ENCODE measurements at places on chromosomes 1 and 21.

GRCh38 chr1:175579956-175580750 lies 163.2 kb downstream of the TNR start:
- no peak for DNase-seq

- DNase-seq = no peak
These were observed 44.9 kb upstream of the EPHA8 start for GRCh38 chr1:22518379-22518778.

- no peak for DNase-seq
These were observed 107.0 kb upstream of the CASZ1 start for GRCh38 chr1:10903421-10903820.

DNA sequence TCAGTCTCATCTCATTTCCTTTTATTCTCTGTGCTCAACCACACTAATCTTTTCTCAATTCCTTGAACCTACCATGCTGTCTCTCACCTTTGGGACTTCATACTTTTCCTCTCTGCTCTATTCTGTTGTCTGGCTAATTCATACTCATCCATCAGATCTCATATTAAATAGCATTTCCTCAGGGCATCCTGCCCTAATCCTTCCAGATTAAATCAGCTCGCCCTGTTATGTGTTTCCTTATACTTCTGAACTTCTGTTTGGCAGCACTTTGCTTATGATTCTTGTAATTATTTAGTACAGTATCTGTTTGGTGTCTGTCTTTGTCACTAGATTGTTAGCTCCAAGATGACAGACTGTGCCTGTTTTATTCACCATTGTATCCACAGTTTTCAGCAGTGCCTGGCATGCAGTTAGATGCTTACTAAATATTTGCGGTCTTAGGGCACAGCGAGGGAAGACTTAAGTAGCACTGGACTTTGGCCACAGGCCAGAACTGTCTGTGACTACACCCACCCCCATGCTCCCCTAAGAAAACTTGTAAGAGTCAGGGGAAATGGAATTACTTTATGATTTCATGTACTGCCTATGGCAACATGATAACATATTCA lies 9.9 kb upstream of the CAP1 start:
- no peak for DNase-seq

DNA sequence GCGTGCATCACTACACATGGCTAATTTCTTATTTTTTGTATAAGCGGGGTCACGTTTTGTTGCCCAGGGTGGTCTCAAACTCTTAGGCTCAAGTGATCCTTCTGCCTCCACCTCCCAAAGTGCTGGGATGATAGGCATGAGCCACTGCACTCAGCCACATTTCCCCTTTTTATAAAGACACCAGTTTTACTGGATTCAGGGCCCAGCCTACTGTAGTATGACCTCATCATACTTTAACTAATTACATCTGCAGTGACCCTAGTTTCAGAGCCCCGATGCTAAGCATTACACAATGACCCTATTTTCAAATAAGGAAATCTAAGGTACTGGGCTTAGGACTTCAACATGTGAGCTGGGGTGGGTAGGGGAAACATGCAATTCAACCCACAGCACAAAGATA lies 31.8 kb upstream of the ENAH start:
- no peak for DNase-seq

DNA sequence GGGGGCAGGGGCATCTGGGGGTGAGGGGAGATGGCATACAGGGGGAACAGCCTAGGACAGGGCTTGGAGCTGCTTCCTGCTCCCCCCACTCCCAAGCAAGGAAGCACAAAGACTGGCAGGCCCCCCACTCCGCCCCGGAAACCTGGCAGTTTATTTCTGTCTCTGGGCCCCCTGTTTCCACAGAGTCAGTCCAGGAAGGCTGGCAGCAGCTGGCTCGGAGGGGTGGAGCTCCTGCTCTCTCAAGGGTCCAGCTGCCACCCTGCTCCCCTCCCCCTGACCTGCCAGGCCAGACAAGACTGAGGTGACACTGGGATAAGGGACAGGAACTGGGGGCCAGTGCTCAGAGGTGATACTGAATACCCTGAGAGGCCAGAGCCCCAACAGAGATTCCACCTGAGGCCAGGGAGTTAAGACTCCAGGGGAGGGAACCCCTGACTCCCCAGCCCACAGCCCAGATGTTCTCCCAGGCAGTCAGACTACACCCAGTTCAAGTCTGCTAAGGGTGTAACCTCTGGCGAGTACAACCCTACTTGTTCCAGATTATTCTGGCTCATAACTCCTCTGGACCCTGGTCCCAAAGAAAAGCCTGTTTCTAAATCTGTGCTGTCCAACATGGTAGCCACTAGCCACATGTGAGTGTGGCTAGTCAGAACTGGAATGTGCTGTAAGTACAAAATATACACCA lies 26.3 kb downstream of the AHDC1 start:
- no peak for DNase-seq

DNA sequence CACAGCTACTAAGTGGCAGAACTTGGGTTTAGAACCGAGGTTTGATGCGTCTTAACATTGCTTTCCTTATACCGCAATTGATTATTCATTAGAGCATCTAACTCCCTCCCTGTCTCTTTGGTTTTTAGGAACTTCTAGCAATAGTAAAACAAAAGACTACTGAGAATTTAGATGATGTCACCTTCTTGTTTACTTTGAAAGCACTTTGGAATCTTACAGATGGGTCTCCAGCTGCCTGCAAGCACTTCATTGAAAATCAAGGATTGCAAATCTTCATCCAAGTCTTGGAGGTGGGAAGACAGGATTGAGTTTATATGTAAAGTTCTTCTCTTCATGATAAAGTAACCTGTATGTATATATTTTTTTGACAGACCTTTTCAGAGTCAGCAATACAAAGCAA lies 35.0 kb downstream of the ZYG11A start:
- DNase-seq = no peak

GRCh38 chr1:111208921-111209320 lies 8.5 kb upstream of the DENND2D start:
- DNase-seq = no peak

DNA sequence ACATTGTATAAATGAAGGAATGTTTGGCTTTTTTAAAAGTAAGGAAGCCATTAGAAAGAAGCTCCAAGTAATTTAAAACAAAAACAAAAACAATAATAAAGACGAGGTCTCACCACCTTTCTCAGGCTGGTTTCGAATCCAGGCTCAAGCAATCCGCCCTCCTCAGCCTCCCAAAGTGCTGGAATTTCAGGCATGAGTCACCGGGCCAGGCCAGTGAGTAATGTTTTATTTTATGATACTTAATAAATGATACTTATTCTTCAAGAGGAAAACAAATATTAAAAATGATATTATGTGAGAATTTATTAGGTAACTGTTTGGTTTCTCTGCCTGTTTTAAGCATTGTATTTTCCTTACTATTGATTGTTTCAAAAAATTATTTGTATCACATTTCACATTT lies 201.4 kb upstream of the BRINP3 start:
- DNase-seq = no peak

GRCh38 chr1:61049850-61050540 lies 32.4 kb upstream of the NFIA start:
- peak; percentile 55 for DNase-seq

- DNase-seq = no peak
These were observed 184.8 kb upstream of the C1orf174 start for GRCh38 chr1:4084896-4085295.
